ENCODE measurements at places on chromosomes 5 and 9.

- no peak for DNase-seq
Observed at GRCh38 chr5:74093561-74093960, 467.6 kb downstream of the ARHGEF28 start.

GRCh38 chr5:28281351-28281750 is 1243.0 kb upstream of the CDH9 start:
- no peak for DNase-seq

- no peak for DNase-seq
Observed at GRCh38 chr5:67528953-67529352, 332.4 kb upstream of the CD180 start.

DNA sequence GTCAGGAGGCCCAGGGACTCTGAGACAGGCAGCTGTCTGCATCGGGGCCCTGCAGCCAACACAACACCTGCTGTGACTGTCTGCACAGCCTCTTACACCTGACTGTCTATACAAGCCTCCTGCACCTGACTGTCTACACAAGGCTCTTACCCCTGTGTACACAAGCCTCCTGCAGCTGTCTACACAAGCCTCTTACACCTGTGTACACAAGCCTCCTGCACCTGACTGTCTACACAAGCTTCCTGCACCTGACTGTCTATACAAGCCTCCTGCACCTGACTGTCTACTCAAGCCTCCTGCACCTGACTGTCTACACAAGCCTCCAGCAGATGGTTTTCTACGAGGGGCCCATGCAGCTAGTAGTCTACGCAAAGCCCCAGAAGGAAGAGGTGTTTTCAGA is 18.6 kb downstream of the IRX2 start:
- DNase-seq: no peak

- no peak for DNase-seq
Observed at GRCh38 chr5:157611571-157612476, 36.2 kb upstream of the ADAM19 start.

GRCh38 chr9:119959846-119960545 is 590.8 kb upstream of the BRINP1 start:
- DNase-seq: no peak

Data from stimulated activated CD4-positive, alpha-beta T cell treated with anti-CD3 and anti-CD28 coated beads, Interleukin-2, amount 100 ng/mL, for 48 hours (primary cell).